ENCODE measurements at places on chromosomes 12 and 14.

DNA sequence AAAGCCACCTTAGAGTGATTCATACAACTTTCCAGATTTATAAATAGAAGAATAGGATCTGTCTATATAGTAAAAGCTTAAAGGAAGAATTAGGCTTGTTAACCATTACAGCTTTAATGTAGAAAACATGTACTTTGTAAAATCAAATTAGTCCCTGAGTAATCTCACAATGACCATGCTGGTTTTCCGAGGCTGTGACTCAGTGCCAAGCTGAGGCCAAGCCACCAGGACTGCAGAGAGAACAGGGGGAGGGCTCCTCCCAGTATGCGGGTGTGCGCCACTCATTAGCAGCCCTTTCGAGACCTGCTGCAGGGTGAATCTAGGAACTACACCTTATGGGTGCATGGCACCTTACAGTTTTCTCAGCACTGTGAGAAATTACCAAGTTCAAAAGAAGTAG, 167.0 kb downstream of the EFCAB11 start:
- no peak for DNase-seq

DNA sequence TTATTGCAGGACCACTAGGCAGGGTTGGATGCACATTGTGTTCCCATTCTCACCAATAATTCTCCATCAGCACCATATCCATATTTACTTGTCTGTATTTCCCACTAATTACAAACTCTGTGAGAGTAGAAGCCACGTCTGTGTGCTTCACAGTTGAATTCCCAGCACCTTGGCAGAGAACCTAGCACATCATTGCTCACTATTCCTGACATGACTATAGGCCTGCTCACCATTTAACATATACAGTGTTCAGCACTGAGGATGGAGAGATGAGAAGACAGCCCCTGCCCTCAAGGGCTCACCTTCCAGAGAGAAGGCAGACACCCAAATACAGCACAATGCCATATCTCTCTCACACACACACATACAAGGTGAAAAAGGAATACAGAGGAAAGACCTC, 5.0 kb downstream of the DAD1 start:
- no peak for DNase-seq

- DNase-seq, result no peak
These were observed 7.5 kb downstream of the TGM1 start for GRCh38 chr14:24255438-24255837.

DNA sequence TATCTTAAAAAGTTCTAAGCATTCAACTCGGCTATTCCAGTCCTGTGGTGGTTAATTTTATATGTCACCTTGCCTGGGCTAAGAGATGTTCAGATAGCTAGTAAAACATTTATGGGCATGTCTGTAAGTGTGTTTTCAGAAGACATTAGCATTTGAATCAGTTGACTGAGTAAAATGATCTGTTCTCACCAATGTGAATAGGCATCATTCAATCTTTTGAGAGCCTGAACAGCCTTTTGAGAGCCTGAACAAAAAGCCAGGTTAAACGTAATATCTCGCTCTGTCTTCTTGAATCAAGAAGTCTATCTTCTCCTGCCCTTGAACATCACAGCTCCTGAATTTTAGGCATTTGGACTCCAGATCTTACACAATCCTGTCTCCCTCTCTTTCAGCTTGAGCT, 1266.1 kb downstream of the LRFN5 start:
- no peak for DNase-seq

DNA sequence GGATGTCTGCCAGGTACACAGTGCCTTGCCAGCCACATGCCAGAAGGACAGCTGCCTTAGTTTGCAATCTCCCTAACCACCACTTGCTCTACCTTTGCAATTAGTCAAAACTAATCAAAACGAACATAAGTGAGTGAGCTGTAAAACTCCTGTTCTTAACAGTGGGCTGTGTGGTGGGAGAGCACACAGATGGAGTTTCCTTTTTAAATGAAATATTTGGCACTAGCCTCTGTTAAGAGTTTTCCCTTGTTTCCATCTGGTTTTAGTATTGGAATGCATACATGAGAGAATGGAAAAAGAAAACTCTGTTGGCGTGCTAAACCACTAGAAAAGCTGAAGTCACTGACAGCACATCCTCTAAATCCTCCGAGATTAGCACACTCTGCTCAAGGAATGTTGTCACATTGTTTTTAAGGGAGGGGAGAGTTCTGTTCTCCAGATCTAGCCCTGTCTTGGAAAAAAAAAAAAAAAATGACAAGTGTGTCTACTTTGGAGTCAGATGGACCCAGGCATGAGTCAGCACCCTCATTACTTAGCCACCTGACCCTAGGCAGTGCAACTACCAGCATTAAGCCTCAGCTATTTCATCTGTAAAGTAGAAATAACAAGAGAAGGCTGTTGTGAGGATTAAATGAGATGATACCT, 83.9 kb downstream of the STXBP6 start:
- DNase-seq, result no peak

DNA sequence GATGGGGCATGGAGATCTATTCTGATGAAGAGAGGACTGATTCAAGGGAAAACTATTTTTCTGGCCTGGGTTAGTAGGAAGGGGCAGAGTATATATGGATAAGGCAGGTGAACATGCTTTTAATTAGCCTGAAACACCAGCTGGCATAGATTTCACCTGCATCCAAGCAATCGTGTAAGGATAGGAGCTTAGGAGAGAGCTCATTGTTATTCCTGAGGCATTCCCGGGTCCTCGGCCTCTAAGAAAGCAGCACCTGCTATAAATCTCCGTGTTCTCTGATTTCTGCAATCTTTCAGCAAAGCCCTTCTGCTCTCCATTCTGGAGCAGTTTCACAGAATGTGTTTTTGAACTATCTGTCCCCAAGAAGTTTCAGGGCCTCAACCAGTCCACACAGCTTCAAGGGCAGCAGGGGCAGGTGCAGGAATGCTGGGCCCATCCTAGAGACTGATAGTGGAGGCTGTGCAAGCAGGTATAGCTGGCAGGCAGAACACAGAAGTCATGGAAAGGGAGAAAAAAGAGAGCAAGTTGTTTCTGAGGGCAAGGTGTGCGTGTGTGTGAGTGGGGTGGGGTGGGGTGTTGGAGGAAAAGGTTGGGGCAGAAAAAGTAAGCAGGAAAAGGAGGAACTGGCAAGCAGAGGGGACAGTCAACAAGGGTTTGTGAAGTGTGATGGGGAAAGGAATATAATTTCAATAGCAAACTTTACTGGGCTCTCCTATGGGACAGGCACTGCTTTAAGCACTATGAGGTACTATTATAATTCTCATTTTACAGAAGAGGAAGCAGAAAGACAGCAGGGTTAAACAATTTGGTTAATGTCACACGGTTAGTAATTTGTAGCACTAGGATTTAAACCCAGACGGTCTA, 203.7 kb upstream of the SSTR1 start:
- no peak for DNase-seq

DNA sequence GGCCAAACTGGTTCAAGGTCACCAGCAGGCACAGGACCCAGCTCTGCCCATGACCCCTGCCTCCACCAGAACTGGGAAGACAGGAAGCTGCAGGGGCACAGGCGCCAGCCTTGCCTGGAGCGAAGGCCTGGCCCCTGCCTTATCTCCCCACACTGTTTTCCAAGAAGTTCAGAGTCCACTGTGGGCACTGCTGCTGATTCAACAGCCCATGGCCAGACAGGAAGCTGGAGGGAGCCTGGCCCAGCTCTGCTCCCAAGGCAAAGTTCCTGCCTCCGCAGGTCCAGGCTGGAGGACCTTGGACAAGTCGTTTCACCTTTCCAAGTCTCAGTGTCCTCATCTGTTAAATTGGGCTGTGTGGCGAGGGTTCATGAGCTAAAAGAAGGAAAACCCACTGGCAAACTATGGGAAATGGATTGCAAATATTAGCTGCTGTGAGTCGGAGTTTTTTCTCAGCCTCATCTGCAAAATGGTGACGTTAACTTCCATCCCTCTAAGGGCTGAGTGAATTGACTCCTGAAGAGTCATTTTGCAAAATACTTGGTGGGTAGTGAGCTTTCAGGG, 1.2 kb downstream of the PHETA1 start:
- peak; percentile 70 for DNase-seq

- DNase-seq, result no peak
These were observed 472.2 kb upstream of the STXBP6 start for GRCh38 chr14:25522116-25522515.

- no peak for DNase-seq
These were observed 96.2 kb downstream of the PAPOLA start for GRCh38 chr14:96598332-96598928.

DNA sequence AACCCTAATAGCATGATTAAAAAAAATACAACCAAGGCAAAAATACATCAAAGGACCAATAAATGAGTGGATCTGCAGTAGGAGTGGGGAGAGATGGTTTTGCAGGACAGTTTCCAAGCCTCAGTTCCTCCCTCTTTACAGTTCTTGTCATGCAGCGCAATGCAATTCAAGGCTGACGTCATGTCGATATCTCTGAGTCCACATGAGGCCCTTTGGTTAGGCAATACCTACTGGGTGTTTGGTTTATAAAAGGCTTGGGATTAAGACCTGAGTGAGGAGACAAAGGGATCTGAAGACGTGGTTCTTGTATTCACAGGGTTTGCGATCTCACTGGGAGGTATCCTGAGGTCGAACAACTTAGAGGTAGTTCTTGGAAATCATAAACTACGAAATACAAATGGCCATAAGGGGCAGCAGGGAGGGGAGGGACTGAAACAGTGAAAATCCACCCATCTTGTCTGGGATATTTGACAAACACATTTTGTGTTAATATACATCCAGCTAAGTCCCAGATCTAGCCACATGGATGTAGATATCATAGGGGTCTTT, 441.0 kb downstream of the FUT8 start:
- no peak for DNase-seq

DNA sequence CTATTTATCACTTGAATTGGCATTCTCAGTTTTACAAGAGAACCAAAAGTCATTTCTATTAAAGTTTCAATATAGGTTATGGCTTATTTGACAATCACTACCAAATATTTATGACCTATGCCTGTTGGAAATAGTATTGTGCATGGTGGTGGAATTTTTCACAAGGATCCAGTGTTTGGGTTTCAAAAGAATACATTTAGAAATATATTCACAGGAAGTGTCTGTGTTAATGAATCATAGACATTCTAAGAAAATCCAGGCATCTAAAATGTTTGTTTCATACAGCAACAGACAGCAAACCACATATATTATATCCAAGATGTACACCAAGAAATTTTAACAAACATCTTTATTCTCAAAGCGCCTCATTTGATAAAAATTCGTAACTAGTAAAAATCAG, 92.7 kb downstream of the MED13L start:
- no peak for DNase-seq

DNA sequence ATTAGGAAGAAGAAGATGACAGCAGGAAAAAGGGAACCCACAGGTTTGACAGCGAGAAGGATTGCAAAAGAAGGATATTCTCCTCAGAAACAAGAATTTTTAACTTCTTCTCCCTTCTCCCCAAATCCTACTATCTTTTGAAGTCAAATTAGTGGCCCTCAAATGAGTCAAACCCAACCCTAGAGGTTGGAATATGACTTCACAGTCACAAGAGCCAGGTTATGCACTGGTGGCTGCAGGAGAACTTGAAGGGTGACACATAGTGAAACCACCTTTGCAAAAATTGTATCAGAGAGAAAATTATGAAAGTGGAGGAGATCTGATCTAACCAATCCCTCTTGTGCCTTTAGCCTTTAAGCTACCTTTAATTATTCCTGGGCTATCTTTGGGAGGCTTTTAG, 386.2 kb upstream of the CCDC196 start:
- DNase-seq, result no peak

GRCh38 chr14:67487937-67488893, at the start of gene TMEM229B:
TSS of gene TMEM229B (minus strand) at chr14:67488721. CDS start at chr14:67473923, 14,798 bp downstream.
- no peak for DNase-seq

DNA sequence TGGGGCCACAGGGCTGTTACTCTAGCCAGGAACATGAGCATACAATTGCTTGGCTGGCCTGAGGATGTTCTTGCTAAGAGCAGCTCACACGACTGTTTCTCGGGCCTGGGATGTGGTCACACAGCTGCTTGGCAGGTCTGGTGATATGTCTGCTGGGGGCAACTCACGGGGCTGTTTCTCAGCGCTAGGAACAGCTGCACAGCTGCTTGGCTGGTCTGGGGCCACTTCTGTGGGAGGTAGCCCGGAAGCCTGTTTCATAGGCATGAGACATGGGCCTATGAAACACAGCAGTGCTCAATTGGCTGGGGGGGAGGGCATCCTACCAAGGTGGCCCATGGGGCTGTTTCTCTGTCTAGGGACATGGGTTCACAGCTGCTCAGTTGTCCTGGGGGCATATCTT, 73.4 kb upstream of the DDHD1 start:
- DNase-seq, result no peak

DNA sequence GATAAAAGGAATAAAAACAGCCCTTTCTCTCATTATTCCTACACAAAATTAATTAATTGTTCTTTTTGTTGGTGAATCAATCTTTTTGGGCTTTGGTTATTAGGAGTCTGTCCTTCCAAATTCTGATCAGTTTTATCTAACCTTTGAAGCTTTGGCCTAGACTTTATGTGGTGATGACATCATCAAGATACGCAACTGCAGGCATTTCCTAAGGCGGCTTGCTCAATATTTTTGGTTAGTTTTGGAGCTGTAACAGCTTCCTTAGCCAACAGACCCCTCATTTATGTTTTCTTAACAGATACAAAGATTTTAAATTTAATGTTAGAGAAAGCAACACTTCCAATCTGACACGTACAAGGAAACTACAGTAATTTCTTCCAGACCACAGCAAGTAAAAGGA, 87.8 kb upstream of the PDE3A start:
- no peak for DNase-seq

DNA sequence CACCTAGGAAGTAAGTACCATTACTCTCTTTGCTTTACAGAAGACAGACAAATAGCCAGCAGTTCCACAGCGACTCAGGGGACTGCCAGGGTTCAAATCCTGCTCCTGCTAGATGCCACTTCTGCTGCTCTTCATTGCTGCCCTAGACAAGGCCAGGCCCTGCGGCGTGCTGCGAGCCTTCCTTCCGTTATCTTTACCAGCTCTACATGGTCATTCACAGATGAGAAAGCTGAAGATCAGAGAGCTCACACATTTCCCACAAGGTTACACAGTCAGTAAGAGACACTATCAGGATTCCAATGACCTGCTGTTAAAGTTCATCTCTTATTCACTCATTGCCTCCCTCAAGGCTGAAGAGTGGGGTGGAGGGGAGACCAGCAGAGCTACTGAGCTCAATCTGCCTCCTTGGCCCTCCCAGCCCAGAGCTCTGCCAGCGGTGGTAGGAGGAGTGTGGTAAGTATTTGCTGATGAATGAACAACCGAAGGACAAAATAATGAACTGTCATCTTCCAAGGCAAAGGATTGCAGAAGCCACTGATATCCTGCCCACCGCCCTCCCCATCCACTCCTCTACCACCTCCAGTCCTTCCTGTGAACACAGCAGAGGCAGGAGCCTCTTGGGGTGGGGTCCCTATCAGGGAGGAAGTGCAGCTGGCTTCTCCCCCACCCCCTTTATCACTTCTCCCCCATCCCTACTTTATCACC, 14.6 kb upstream of the HDAC7 start:
- no peak for DNase-seq
